ENCODE measurements at places on chromosomes 7 and 10. TPM values are rescaled to one million over a fixed set of nuclear protein-coding genes. Genes with fewer than 3 reads are reported as not detected.

Gene MPP7
- 11.2 TPM for total RNA-seq

DNA sequence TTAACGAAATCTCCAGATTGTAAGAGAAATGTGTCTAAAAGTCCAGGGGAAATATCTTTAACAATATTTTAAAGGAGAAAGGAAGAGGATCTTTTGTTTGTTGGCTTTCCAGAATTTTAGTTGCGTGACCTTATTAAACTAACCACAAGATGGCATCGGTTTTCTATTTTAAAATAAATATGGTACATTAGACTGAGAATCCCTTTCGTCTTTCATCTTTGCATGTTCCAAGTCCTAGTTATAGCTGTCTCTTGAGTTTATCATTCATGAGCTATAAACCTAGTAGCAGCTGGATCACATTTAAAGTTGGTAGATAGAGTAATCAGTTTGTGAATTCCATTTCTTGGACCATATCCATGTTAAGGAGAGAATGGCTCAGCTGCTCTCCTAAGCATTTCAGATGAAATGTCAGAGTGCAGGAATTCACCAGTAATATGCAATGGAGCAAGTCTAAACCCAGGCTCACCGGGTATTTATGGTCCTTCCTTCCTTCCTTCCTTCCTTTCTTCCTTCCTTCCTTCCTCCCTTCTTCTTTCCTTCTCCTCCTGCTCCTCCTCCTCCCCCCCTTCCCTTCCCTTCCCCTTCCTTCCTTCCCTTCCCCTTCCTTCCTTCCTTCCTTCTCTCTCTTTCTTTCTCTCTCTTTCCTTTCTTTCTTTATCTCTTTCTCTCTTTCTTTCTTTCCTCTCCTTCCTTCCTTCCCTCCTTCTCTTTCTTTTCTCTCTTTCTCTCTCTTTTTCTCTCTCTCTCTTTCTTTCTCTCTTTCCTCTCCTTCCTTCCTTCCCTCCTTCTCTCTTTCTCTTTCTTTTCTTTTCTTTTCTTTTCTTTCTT is 57.8 kb upstream of the RAB18 start:
- H3K4me3 ChIP-seq, result no peak overlapping the region
- no peaks in the 10 kb centered on the region for H3K4me1 ChIP-seq
- no peak overlapping the region for H3K27ac ChIP-seq
- DNase-seq, result no peak
- H3K27me3 ChIP-seq, result no peaks in the 10 kb centered on the region

DNA sequence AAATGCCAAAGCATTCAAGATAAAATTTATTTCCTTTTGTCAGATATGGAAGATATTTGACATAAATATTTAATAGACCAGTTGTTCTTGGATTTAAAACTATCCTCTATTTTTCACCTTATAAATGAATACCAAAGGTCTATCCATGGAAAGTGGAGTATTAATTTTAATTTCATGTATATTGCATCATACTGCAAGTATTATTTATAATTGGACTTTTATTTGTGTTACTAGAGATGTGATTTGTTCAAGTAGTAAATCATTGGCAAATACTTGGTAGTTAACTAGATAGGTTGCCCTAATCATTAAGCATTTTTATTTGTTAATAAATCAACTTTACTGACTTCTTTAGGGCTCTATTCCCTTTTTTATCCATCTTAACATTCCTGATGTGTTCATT is 98.1 kb downstream of the CDC14C start:
- DNase-seq, result no peak
- H3K27me3 ChIP-seq, result no peaks in the 10 kb centered on the region
- no peak overlapping the region for H3K27ac ChIP-seq

DNA sequence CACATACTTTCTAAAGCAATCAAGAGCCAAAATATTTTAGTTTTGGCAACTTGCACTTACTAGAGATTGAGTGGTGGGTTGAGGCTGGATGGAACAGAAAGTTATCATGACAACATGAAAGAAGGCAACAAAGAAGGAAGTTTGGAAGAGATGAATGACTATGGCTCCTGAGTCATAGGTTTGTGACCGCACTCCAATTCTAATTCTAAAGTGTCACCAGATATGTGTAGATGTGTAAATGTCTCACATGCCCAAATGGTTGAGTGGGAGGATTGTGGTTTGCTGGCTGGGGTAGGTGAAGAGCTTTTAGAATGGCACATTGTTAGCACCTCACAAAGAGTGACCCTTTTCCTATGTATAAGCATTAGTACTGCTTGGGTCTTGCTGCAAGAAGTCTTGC is 20.2 kb downstream of the TAS2R16 start:
- no peak for DNase-seq
- no peak overlapping the region for H3K4me3 ChIP-seq
- no peaks in the 10 kb centered on the region for H3K27me3 ChIP-seq
- H3K36me3 ChIP-seq, result no peaks in the 10 kb centered on the region
- no peak overlapping the region for H3K27ac ChIP-seq
- H3K4me1 ChIP-seq, result no peaks in the 10 kb centered on the region

DNA sequence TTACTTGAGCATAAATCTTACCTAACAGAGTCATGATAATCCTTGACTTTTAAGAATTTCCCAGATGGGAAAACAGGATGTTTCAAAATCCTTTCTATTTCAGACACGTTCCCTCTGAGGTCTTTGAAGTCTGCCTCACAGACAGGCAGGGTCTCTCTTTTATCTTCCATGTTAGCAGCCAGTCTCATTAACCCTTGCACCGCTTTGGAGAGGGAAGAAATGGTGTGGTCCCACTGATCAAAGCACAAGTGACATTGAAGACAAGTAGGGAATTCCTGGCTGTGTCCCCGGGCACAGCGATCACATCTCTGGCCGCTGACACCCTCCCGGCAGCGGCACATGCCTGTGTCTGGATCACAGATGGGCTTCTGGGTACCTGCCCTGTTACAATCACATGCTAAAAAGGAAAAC is 52.7 kb upstream of the LAMB1 start:
- no peaks in the 10 kb centered on the region for H3K27me3 ChIP-seq
- DNase-seq, result no peak
- H3K27ac ChIP-seq, result no peak overlapping the region
- no peak overlapping the region for H3K4me3 ChIP-seq
- no peaks in the 10 kb centered on the region for H3K4me1 ChIP-seq

Gene PRSS2
- not detected for total RNA-seq
